ENCODE measurements at places on chromosomes 1 and 21. TPM values are rescaled to one million over a fixed set of nuclear protein-coding genes. Genes with fewer than 3 reads are reported as not detected.

TMIGD3 gene
- 1.1 TPM for total RNA-seq

CNR2 gene
- total RNA-seq: not detected

SV2A gene
- 3.1 TPM for total RNA-seq

TYW3 gene
- total RNA-seq: 26.0 TPM

SYNC gene
- total RNA-seq: 28.3 TPM

CD1E gene
- not detected for total RNA-seq

EPHA2 gene
- 5.2 TPM for total RNA-seq

MYCBP gene
- total RNA-seq: 12.3 TPM

PSMG1 gene
- total RNA-seq: 124 TPM

CFAP141 gene
- total RNA-seq: not detected

OR6N2 gene
- not detected for total RNA-seq

S100A2 gene
- total RNA-seq: 0.77 TPM

DNASE2B gene
- total RNA-seq: not detected

Data from melanocyte of skin (primary cell).